GM19239 (cell line): ENCODE measurements at places on chromosomes 12 and 14.
A peak's percentile ranks its signal among the peaks of the same experiment; 100 is the strongest.

DNA sequence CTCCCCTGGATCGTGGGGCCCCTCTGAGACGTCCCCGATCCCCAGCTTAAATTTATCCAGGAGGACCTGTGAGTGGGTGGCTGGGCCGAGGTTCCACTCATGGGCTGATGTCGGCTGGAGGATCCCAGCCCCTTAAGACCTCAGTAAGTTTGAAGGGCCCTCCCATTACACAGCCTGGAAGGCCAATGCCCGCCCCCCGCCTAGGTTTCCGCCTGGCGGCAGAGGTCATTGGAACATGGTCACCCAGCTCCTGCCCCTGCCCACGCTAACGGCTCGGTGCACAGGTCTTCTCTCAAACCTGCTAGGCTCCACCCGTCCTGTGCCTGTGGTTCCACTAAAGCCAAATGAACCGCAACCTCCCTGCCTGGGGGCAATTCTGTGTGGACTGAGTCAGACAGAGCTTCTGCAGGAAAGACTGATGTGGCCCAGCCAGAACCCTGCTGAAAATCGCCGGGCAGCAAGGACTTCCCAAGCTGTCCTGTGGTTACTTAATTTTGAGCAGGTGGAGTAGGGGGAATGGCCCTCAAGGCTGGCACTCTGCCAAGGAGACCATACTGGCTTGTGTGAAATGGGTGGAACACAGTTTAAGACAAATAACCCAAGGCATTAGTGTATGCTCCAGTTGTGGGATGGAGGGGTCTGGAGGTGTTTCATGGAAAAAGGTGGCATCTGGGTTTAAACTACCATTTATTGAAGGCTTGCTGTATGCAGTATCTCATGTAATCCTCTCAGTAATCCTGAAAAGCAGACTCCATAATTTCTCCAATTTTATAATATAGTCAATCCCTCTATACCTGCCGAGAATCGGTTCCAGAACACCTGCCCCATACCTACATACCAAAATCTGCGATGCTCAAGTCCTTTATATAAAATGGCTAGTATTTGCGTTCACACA, 903 bp upstream of the NT5DC3 start:
- DNase-seq = peak; percentile 17

- DNase-seq = no peak
Observed at GRCh38 chr14:83291714-83292113, 1758.1 kb upstream of the SEL1L start.

DNA sequence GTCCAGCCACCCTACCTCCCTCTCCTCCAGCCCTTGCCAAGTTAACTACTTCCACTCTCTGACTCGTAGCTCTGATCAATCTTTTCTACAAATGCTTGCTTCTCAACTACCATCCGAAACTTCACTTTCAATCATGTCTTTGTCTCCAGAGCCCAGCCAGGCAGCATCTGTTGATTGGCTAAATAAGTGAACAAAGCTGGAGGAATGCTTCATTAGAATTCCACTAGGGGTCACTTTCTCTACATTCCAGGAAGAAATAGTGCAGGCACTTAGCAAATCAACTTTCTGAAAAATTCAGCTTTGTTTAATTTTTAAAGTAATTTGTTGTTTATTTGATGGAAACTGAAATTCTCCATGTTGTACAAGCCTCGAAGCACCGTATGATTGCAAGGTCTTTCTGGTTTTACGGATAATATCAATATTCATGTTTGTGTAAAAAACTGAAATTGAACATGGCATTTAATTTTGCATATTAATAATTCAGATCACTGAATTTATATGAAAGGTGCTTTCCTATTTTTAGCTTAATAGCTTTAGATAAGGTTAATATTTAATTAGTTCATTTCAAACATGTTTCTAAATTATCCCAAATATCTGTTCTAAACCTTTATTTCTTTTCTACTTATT, 32.4 kb upstream of the HELB start:
- DNase-seq = peak; percentile 10

GRCh38 chr14:106308839-106309389, 782.5 kb downstream of the TMEM121 start:
- DNase-seq = peak; percentile 22

- no peak for DNase-seq
Observed at GRCh38 chr14:93133464-93133863, 17.7 kb upstream of the ITPK1 start.

DNA sequence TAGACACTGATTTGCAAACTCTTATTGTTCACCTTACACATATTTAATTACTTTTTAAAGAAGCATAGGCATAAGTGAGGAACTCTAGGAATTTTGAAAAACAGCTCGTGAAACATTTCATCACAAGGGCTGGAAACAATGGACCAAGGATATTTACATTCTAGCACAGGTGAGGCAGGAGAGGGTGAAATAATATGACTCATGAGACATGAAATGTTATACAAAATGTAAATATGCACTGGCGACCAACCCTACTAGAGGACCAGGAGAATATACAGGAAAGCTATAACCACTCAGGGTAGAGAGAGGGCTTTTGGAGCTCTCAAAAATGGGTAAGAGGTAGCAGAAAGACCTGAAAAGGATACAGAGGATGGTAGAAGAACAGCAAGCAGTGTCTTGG, 115.3 kb downstream of the PTGER2 start:
- no peak for DNase-seq

DNA sequence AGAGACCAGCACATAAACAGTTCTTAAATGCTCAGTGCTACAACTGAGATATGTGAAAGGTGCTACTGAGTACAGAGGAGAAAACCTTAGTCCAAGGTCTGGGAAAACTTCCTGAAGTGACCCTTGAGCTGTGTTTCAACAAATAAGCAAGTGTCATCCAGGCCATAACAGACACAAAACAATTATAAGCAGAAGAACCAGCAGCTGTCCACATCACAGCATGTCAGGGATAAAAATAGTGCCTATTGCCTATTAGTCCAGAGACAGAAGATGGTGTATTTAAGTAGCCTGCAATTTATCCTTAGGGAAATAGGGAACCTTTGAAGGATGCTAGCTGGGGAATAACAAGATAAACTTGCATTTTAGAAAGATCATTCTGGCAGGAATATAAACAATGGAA, 237.8 kb downstream of the SPTSSA start:
- DNase-seq = no peak
